Heart right ventricle (tissue), 16 donors: ENCODE measurements at places on chromosomes 12 and 14. TPM values are rescaled to one million over a fixed set of nuclear protein-coding genes. Genes with fewer than 3 reads are reported as not detected.

DNA sequence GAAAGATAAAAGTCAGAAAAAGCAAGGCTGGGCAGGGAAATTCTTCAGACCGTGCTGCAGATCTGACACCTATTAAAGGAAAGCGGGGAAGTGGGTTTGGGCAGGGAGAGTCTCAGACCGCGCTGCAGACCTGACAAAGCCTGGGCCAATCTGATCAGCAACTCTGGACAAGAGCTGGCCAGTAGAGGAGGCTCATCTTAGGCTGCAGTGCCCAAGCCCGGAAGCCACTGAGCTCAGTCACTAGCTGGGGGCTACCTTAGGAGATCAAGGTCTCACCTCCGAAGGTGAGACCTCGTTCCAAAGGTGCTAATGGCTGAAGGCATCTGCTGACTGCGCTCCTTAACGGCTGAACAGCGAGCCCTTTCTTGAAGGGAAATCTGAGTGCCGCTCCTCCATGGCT is 60.2 kb downstream of the SINHCAF start:
- no peak overlapping the region for H3K27ac ChIP-seq
- peaks cover 3% of the 10 kb centered on the region for H3K27me3 ChIP-seq
- H3K36me3 ChIP-seq, result no peaks in the 10 kb centered on the region
- H3K4me1 ChIP-seq, result no peaks in the 10 kb centered on the region
- no peak for DNase-seq

GRCh38 chr14:99792210-99792535 is 1.0 kb upstream of the EML1 start:
- no peaks in the 10 kb centered on the region for H3K27me3 ChIP-seq
- peak overlapping the region; percentile 93 for H3K27ac ChIP-seq
- H3K4me3 ChIP-seq, result no peak overlapping the region
- peaks cover 33% of the 10 kb centered on the region for H3K4me1 ChIP-seq
- DNase-seq, result no peak

TMPRSS12 gene
- not detected for total RNA-seq

DNA sequence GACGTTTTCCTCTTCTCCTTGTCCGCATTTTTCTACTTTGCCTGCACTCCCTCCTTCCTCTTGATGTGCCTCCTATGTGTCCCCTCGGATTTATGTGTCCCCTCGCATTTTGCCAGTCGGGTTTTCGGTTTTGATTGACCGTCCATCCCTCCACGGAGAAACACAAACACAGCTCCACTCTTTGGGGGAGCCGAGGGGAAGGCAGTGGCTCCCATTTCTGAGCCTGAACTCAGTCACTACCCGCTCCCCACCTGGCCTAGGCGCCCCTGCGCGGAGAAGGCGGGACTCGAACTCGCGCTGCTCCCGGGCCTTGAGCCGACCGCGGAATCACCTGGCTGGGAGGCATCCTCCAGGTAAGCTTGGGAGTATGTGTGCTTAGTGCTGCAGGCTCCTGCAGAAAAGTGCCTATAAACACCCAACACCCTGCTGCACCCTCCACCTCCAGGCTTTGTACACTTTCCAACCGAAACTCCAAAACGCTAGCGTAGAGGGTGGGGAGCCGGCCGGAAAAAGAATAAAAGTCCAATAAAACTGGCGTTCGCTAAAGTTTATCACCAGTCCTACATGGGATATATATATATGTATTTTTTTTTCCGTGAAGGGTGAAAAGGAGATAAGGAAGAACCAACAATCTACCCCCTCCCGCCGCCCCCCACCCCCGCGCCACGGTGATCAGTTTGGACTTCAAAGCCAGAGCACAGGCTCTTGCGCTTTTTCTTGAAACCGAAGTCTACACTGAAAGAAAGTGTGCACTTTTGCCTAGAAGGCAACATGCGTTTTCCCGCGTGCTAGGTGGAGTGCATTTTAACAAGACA is 3.3 kb upstream of the CCND2 start:
- peak overlapping the region; percentile 96 for H3K27ac ChIP-seq
- H3K4me3 ChIP-seq, result peak overlapping the region; percentile 85
- peaks cover 22% of the 10 kb centered on the region for H3K27me3 ChIP-seq
- H3K4me1 ChIP-seq, result peaks cover 5% of the 10 kb centered on the region

FBLN5 gene
- 82.8 TPM for total RNA-seq

BATF gene
- total RNA-seq, result 0.34 TPM

LRRC10 gene
- 39.3 TPM for total RNA-seq

TMTC2 gene
- total RNA-seq, result 2.8 TPM

DNA sequence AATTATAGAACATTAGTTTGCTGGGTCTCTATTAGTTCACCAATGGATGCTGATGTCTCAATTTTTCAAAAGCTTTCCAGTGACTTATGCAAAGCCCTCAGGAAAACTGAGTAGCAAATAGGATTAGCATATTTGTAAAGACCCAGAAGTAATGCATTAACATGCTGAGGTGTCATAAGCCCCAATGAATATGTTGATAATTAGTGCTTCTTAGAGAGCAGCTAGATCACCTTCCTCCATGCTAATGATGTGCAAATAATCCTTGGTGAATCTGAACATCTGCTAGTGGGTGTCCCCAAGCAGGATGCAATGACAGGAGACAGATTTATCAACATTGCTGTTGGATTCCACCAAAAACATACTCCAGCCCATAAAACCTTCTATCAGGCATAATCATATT is 19.0 kb downstream of the IFNG start:
- no peak overlapping the region for H3K27ac ChIP-seq
- H3K4me3 ChIP-seq, result no peak overlapping the region
- H3K4me1 ChIP-seq, result no peaks in the 10 kb centered on the region
- DNase-seq, result no peak

- H3K36me3 ChIP-seq, result no peaks in the 10 kb centered on the region
- no peak overlapping the region for H3K27ac ChIP-seq
- DNase-seq, result peak; percentile 45
- peaks cover 9% of the 10 kb centered on the region for H3K4me1 ChIP-seq
- no peak overlapping the region for H3K4me3 ChIP-seq
These were observed 18.5 kb upstream of the EML1 start for GRCh38 chr14:99774556-99775307.

BCL2L14 gene
- not detected for total RNA-seq

GRCh38 chr12:14992673-14993072 is 19.8 kb downstream of the PDE6H start:
- H3K27ac ChIP-seq, result no peak overlapping the region
- no peaks in the 10 kb centered on the region for H3K36me3 ChIP-seq
- DNase-seq, result no peak
- H3K4me3 ChIP-seq, result no peak overlapping the region
- peaks cover 5% of the 10 kb centered on the region for H3K4me1 ChIP-seq

DNA sequence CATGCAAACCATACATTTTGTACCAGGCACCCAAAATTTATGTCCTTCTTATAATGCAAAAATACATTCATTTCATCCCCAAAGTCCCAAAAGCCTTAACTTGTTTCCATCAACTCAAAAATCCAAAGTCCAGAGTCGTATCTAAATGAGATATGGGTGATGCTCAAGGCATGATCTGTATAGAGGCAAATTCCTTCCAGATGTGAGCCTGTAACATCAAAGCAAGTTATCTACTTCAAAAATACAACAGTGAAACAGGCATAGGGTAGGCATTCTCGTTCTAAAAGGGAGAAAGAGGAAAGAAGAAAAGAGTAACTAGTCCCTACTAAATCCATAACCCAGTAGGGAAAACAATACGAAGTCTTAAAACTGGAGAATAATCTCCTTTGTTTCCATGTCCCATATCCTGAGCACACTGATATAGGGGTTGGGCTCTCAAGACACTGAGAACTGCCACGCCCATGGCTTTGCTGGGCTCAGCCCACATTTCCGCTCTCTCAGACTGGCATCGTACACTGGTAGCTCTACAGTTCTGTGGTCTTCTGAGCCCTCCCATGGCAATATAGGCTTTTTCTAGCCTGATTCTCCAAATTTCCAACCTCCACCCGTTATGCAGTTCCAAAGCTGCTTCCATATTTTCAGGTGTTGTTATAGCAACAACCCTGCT is 232.8 kb downstream of the TMTC2 start:
- DNase-seq, result no peak
- no peak overlapping the region for H3K4me3 ChIP-seq
- no peaks in the 10 kb centered on the region for H3K4me1 ChIP-seq
- no peaks in the 10 kb centered on the region for H3K27me3 ChIP-seq
- no peak overlapping the region for H3K27ac ChIP-seq
- H3K36me3 ChIP-seq, result no peaks in the 10 kb centered on the region

DNA sequence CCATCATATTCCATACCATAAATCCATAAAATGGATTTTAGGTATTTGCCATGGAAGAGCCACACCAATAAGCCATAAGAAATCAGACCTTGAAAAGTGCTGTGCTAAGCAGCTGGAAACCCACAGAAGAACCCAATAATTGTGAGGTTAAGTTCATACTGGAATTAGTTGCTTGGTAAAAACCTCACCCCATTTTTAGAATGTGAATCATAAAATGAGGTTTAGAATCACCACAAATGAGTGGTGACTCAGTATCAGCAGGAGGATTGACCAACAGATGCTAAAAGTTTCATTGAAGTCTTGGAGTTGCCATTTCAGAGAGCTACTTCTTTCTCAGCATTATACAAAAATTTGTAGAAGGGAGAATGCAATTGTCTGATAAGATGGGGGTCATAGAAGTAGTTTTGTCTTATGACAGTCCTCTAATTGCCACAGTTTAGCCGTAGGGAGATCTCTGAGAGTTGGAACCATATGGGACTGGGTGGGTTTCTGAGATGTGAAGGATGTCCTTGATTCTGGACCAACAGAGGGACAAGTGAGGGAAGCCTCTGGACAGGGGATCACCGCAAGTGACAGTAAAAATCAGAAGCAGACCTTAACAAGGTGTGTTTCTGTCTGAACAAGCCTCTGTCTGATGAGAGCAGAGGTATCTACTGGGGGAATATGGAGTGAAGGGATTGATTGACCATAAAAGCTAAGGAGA is 1.4 kb upstream of the STON2 start:
- no peak for DNase-seq
- peak overlapping the region; percentile 78 for H3K27ac ChIP-seq
- H3K4me1 ChIP-seq, result peaks cover under 1% of the 10 kb centered on the region
- H3K4me3 ChIP-seq, result no peak overlapping the region

GRCh38 chr12:45918818-45919217 is 71.6 kb downstream of the SCAF11 start:
- H3K36me3 ChIP-seq, result peaks cover 68% of the 10 kb centered on the region
- DNase-seq, result no peak
- no peaks in the 10 kb centered on the region for H3K27me3 ChIP-seq
- H3K4me1 ChIP-seq, result no peaks in the 10 kb centered on the region
- H3K27ac ChIP-seq, result no peak overlapping the region
- no peak overlapping the region for H3K4me3 ChIP-seq
